ENCODE measurements at places on chromosomes 12 and 14.

DNA sequence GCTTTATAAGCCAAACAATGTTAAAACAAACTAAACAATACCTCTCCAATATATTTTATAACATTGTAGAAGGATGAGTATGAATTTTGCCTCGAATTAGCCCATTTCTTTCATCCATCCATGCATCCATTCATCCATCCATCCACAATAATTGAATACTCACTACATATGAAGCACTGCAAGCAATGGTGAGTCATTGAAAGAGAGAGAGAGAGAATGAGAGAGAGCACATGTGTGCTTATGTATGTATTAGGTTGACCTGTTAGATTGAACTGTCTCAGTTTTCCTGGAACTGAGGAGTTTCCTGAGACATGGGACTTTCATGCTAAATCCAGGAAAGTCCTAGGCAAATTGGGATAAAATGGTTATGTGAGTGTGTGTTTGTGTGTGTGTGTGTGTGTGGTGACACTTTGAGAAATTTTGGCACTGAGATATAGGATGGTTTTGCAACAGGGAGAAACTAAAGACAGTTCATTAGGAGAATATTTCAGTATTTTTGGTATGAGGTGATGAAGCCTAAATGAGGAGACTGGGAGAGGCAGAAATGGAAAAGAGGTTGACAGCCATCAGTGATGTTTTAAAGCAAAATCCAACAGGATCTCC is 98.4 kb downstream of the C12orf75 start:
- DNase-seq = no peak

DNA sequence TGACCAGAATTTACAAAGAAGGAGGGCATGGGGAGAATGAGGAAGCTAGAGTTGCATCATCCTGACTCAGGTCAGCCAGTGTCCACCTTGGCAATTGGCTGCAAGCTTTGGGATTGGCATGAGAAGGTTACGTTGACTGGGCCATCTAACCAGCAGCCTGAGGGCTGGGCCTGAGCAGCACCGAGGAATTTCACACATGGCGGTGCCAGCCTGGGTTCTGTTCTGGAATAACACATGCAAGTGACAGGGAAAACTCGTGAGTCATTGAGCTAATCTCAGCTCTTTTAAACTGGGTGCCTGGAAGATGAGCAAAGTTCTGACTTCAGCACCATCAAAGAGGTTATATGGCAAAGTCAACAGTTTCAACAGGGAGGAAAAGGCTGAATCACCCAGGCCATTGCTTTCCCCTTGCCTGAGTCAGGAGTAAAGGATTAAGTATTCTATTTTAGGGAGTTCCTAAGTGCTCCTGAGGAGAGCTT is 543.2 kb upstream of the TBX3 start:
- DNase-seq = peak; percentile 49

GRCh38 chr14:90521930-90522483 is 125.2 kb downstream of the CALM1 start:
- DNase-seq = no peak

GRCh38 chr12:9948606-9949296 is 16.6 kb upstream of the CLEC2A start:
- no peak for DNase-seq

- no peak for DNase-seq
Observed at GRCh38 chr12:104050436-104050835, 449 bp upstream of the GLT8D2 start.

DNA sequence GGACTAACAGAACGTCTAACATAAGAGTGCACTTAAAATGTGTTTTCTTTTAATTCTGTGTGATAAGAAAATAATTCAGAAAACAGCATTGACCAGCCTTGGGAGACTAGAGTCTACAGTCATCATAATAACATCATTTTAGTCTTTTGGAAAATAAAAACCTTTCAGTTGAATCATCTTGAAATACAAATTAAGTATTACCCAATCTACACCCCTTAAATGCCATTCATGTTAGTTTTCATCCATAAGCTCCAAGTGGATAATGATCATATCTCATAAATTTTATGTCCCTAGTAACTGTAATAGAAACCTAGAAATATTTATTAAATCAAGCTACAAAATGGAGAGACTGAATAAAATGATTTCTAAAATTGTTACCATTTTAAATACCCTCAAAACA is 32.4 kb downstream of the EPS8 start:
- no peak for DNase-seq

DNA sequence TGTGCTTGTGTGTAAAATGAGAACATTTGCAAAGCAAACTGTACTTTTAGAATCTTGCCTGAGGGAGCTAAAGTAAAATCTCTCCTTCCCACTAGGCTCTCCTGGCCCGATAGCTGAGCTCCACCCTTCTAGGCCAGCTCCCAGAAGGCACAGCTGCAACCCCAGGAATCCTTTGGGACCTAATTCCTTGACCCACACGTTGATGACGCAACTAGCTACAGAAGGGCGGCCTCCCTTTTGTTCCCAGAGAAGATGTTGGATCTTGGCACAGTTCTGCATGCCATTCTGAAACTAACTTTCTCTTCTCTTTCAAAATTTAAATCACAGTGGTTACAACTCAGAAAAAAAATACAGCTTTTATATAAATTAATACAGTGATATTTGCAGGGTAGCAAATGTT is 268.1 kb downstream of the EGLN3 start:
- DNase-seq = peak; percentile 6

Measured in AG04450 (cell line).